ENCODE measurements at places on chromosomes 6 and 20.

DNA sequence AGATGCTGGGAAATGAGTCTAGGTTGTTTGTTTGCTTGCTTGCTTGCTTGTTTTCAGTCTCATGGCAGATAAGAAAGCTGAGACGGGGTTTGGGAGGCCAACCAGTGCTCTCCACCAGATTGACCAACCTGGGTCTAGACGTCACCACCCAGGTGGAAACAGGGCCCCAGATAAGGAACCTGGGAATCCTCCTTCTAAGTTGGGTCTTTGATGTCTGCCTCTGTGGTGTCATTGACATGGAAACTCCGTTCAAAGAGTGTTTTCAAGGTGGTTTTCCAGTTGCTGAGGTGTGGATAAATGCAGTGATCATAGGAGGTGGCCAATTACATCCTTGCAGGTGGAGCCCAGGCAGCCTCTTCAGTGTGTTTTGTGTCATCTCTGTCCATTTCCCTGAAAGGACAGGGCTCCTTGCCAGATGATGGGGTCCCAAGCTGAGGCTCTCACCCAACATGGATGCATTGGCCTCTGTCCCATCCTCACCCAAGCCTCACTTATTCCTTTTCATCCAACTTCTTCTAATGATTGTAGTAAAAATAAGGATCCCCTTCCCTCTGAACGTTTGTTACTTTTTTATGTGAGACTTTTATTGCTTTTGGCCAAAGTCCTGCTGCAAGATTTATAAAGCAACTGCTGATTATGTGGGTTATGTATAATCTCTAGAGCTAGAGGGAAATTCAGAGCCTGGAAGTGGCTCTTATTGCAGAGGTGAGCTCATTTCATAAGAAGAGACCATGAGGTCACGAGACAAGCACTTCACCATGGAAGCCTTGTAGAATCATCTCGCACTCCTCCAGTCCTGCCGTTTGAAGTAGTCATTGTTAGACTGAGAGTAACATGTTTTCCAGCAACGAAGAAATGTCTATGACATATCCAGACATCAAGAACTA lies 32.0 kb upstream of the SYNDIG1 start:
- no peak for DNase-seq

GRCh38 chr6:12280458-12280857 lies 9.7 kb upstream of the EDN1 start:
- DNase-seq, result no peak

- peak; percentile 54 for DNase-seq
Measured at GRCh38 chr6:106117579-106117978, 31.4 kb downstream of the PRDM1 start.

GRCh38 chr20:12886618-12887363 lies 122.0 kb upstream of the SPTLC3 start:
- DNase-seq, result no peak

DNA sequence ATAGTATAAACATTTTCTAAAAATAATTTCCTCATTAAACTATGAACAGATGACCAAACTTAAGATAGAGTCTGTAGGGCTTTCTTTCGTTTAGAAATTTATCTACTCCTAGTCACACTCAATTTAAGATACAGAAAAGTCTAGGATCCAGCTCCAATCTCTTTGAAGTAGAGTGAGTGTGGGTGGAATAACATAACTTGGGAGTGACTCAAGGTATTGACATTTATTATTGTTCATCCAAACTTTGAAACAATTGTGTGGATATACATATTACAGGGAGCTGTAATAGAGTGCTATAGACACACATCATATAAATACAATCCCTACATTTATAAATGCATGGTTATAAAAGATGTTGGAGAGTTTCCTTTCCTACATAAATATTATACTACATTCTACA lies 715.2 kb upstream of the MANEA start:
- no peak for DNase-seq

GRCh38 chr6:43990627-43991619 lies 136.3 kb downstream of the MRPL14 start:
- no peak for DNase-seq

DNA sequence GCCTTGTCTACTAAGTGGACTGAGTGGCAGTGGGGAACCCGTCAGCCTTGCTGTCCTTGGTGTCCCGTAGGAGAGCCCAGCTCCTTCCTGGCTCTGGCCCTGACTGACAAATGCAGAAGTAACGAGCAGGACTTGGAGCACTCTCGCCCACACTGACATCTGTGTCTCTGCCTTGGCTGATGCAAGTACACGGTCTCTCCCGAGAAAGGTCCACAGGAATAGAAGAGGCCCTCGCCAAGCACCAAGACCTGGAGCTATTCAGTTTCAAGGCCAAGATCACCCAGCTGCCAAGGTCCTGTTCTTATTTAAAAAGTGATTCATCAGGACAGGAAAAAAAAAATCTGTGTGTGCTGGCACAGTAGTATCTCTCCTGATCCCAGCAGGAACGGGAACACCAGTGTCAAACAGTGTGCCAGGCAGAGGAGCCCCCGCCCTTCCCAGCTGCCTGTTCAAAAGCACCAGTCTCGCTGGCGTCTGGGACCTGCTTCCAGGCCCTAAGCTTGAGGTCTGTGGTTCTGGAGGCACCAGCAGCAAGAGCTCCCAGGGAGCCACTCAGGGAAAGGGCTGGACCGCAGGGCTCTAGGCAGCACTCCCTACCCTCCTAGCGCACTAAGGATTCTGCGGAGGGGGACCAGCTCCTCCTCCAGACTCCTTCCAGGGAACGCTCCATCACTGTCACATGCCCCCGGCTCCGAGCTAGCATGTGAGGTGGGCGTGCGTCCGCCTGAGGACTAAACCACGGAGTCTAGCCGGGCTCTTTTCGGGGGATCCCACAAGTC lies 376.9 kb downstream of the RNGTT start:
- DNase-seq, result no peak

All from T-helper 9 cell (primary cell).